Aortic smooth muscle cell (primary cell): ENCODE measurements at places on chromosomes 16 and 17. TPM values are rescaled to one million over a fixed set of nuclear protein-coding genes. Genes with fewer than 3 reads are reported as not detected.

Gene ADAM11
- total RNA-seq, result under 0.01 and 0.31 TPM in 2 replicates

Gene SLC38A8
- not detected in 2 replicates for total RNA-seq

Gene C1QTNF8
- 0.06 and 0.13 TPM in 2 replicates for total RNA-seq

Gene IRF8
- total RNA-seq, result not detected in 2 replicates

Gene CNGB1
- total RNA-seq, result under 0.01 TPM in 2 replicates

Gene NOTUM
- under 0.01 TPM in 1 of 2 replicates, not detected in the other for total RNA-seq

Gene POLG2
- total RNA-seq, result 10.4 TPM in 2 replicates

Gene CBFA2T3
- total RNA-seq, result 0.06 TPM in 1 of 2 replicates, not detected in the other

Gene KRTAP9-4
- total RNA-seq, result not detected in 2 replicates

Gene HS3ST3B1
- total RNA-seq, result 0.40 and 2.0 TPM in 2 replicates

Gene CCL5
- total RNA-seq, result 0.13 TPM in 1 of 2 replicates, not detected in the other

Gene WSCD1
- 1.3 and 6.9 TPM in 2 replicates for total RNA-seq

Gene LGALS9
- 3.0 and 3.2 TPM in 2 replicates for total RNA-seq

Gene TMED6
- total RNA-seq, result 0.12 and 0.13 TPM in 2 replicates

Gene ANTKMT
- total RNA-seq, result 24.5 and 32.4 TPM in 2 replicates

Gene ATP2A3
- total RNA-seq, result 0.79 and 2.0 TPM in 2 replicates

Gene GALR2
- not detected in 2 replicates for total RNA-seq

Gene PLA2G10
- total RNA-seq, result not detected in 2 replicates

Gene NOS2
- total RNA-seq, result under 0.01 and 0.13 TPM in 2 replicates

Gene TMEM204
- total RNA-seq, result 60.6 and 93.8 TPM in 2 replicates

Gene TMC5
- total RNA-seq, result 0.12 and 0.79 TPM in 2 replicates

Gene C17orf78
- not detected in 2 replicates for total RNA-seq
